ENCODE measurements at places on chromosomes 12 and 14.

DNA sequence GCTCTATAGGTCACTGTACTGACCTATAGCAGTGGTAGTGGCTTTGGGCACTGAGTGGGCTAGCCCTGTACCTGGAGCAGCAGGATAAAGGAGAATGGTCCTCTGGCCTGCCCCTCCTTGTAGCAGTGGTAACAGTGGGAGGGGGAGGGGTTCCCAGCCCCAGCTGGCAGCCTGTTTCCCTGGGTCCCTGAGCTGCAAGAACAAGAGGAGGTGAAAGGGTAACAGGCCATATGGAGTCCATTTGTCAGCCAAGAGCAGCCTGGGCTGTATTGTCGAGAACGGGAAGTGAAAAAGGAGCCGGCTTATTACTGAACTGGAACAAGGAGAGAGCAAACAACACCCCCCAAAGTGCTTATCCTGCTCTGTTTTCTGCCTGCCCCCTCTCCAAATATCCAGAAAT is 73.8 kb upstream of the SRSF5 start:
- peak; percentile 56 for DNase-seq

DNA sequence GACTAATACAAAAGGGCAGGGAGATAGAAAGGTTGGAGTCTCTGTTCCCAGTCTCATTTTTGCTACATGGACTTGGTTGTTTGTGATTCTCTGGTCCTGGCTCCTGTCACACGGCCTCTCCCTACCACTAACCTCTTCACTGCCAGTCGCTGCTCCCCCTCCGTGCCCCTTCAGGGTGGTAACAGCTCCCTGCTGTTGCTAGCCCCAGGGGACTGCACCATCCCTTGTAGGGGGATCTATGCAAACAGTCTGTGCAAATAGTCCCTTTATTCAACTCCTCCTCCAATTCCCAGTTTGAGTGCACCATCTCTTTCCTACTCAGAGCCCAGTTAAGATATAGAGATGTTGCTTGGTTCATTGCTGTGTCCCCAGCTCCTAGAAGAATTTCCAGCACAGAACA is 51.1 kb downstream of the CCDC60 start:
- DNase-seq = no peak

GRCh38 chr14:53742233-53742620 is 214.4 kb downstream of the BMP4 start:
- DNase-seq = peak; percentile 56

DNA sequence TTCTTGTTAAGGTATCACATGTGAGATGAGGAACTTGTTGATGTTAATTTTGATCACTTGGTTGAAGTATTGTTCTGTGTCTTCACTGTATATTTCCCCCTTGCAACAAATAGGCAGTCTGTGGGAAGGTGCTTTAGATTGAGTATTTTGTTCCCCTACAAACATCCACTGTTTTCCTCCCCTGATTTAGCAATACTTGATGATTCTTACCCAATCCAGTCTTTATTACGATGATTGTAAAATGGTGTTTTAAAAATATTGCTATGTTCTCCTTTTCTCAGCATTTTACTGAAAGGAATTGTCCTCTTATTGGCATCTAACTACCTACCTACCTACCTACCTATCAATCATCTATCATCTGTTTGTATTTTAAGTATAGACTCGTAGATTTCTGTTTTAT is 66.3 kb downstream of the ETNK1 start:
- DNase-seq = no peak

DNA sequence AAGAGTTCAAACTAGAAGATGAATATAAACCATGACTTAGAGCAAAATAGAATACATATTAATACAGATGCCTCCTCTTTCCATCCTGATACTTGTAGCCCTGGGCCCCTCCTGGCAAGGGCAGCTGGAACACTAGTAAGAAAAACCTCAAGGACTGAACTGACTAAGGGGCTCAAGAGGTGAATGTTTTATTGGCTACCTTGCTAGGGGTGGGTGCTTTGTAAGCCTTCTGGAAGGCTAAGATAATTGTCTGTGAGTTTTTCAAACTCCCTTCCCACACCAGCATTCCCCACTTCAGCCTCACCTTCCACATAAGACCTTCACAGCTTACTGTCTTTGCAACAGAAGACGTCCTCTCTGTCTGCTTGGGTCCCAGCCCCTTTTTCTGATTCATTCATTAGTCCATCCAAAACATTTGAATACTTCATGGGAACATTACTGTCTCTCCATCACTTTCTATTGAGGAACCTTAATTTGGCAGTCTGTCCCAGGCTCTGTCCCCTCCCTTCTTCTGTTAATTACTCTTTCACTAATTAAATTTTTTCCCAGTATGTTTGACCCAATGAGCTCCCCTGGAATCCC is 1.1 kb upstream of the MARCHF9 start:
- no peak for DNase-seq

DNA sequence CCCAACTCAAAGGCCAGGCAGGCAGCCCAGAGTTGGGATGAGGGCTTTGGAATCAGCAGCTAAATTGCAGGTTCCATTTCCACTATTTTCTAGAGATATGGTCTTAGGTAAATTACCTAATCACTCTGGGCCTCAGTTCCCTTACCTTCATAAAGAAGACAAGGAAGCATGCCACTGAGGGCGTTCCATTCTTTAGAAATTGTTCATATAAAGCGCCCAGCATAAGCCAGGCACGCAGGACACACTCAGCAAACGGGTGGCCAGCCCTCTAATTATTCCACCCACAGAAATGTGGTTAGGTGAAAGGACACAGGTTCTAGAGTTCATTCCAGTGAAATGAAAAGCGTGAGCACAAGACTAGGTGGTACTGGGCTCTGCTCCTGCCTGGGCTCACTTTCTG is 87.9 kb upstream of the BCL11B start:
- no peak for DNase-seq
